ENCODE measurements at places on chromosomes 7 and 10.

GRCh38 chr7:28502408-28502807 is 90.1 kb downstream of the CREB5 start:
- DNase-seq, result no peak

GRCh38 chr10:63286754-63287264 is 153.7 kb downstream of the NRBF2 start:
- DNase-seq, result no peak

GRCh38 chr7:77657427-77658224 is 38.6 kb upstream of the RSBN1L start:
- DNase-seq, result peak; percentile 4

GRCh38 chr7:107089627-107090026 is 45.1 kb downstream of the PRKAR2B start:
- no peak for DNase-seq
